CD4-positive, alpha-beta T cell treated with Interleukin-1 beta for 1 hour (primary cell): ENCODE measurements at places on chromosomes 12 and 14.

DNA sequence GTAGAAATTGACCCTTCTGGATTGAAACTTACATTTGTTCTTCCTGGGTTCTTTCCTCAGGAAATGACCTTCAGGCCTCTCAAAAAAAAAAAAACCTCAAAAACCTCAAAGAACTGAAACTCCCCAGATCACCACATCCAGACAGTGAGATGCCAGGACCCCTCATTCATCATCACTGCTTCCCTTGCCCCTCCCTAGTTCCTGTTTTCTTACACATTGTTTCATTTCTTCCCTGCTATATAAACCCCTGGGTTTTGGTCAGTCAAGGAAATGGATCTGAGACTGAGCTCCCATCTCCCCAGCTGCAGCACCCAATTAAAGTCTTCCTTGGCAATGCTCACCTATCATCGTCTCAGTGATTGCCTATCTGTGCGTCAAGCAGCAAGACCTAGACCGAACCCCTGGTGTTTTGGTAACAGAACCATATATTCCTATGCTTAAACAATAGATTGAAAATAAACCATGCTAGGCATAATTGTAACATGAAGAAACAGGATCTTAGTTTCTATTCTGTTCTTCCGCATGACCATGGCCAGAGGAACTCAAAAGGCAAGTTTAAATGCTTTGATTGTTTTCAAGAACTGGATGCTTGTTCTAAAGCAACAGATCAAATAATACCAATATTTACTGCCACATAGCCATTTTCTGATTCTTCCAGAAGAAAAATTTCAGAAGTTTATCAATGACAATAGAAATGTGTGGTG is 108.0 kb upstream of the MAX start:
- DNase-seq: peak; percentile 37

- DNase-seq: no peak
Observed at GRCh38 chr14:57692671-57693070, 173.2 kb downstream of the SLC35F4 start.

DNA sequence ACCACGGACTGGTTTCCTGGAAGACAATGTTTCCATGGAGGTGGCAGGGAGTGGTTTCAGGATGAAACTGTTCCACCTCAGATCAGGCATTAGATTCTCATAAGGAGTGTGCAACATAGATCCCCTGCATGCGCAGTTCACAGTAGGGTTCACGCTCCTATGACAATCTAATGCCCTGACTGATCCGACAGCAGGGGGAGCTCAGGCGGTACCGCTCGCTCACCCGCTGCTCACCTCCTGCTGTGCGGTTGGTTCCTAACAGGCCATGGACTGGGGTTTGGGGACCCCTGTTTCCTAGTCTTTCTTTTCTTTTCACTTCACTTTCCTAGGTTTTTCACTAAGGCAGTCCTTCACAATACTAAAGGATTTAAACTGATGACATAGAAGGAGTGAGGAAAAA is 39.6 kb downstream of the GUCY2C start:
- DNase-seq: no peak

- no peak for DNase-seq
Observed at GRCh38 chr12:54018468-54018984, 9.7 kb upstream of the HOXC6 start.
